ENCODE measurements at places on chromosomes 11 and 22.
A peak's percentile ranks its signal among the peaks of the same experiment; 100 is the strongest.

- no peaks in the 10 kb centered on the region for H3K27me3 ChIP-seq
- no peak overlapping the region for H3K4me3 ChIP-seq
- H3K27ac ChIP-seq: no peak overlapping the region
Observed at GRCh38 chr22:41931701-41932269, 5.2 kb upstream of the TNFRSF13C start.

DNA sequence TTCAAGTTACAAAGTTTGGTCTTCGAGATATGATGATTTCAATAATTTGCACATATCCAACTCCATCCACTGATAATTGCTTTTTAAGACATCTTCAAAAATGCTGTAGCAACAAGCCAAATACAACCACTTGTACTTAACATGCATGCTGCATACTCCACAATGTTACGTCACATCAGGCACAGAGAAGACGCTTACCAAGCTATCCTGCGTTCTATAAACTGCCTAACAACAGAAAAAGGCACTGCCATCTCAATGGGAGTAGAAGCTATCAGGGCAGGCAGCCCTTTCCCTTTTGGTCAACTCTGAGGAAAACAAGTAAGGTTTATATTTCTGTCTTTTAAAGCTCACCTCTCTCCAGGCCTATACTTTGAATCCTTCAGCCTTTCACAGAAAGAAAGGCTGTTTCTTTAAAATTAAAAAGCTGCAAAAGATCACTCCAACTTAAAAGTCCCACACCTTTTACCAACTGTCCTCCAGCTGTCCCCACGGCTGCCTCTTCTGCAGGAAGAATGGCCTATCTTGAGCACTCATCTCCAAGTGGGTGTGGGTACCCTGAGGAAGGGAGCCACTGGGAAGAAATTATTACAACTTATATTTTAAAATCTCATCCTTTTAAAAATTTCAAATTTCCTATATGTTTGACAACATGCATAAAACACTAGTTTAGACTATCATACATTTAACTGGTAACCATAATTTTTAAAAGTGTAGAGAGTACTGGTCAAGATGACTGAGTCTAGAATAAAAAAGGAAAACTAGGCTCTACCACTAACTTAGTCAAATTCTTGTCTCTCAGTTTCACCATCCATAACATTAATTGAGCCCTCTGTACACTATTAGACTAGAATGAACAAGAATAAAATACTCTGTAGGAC lies 14.5 kb downstream of the PHF21A start:
- no peak overlapping the region for H3K27ac ChIP-seq
- H3K4me3 ChIP-seq: no peak overlapping the region
- no peaks in the 10 kb centered on the region for H3K27me3 ChIP-seq
- H3K36me3 ChIP-seq: no peaks in the 10 kb centered on the region
- no peaks in the 10 kb centered on the region for H3K4me1 ChIP-seq

- no peak overlapping the region for H3K27ac ChIP-seq
- H3K36me3 ChIP-seq: no peaks in the 10 kb centered on the region
- no peaks in the 10 kb centered on the region for H3K27me3 ChIP-seq
Observed at GRCh38 chr22:36215981-36216380, 14.4 kb upstream of the APOL4 start.

DNA sequence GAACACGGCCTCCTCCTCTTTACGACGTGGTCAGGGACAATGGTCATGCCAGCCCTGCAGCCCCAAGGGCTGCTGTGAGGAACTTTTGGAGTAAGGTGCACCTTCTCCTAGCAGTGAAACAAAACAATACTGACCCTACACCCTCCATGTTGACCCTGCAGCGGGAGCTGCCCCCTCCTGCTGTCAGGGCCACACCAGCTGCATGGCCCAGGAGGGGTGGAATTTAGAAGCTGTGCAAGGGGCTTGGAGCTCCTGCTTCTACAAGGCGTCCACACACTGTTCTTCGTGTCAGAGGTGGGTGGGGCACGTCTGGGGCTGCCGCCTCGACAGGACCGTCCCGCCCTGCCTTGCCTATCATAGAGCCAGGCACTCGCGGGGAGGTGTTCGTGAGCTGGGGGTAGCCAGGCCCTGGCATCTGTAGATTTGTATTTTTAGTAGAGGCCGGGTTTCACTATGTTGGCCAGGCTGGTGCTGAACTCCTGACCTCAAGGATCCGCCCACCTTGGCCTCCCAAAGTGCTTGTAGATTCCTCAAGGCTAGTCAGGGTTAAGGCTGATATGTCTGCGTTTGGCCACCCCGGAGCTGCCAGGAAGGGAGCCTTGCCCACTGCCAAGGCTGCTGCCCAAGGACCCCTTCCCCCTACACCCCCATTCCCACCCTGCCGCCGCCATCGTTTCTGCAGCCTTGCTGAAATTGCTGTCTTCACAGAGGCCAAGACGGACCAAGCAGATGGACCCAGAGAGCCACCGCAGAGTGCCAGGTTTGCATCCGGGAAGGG lies 15.9 kb downstream of the INCENP start:
- H3K4me3 ChIP-seq: no peak overlapping the region
- no peaks in the 10 kb centered on the region for H3K4me1 ChIP-seq
- DNase-seq: no peak
- no peaks in the 10 kb centered on the region for H3K36me3 ChIP-seq

GRCh38 chr11:117200813-117201657 lies 1.9 kb downstream of the TAGLN start:
- H3K4me3 ChIP-seq: peak overlapping the region; percentile 47
- DNase-seq: no peak
- no peaks in the 10 kb centered on the region for H3K27me3 ChIP-seq
- peaks cover 19% of the 10 kb centered on the region for H3K4me1 ChIP-seq

DNA sequence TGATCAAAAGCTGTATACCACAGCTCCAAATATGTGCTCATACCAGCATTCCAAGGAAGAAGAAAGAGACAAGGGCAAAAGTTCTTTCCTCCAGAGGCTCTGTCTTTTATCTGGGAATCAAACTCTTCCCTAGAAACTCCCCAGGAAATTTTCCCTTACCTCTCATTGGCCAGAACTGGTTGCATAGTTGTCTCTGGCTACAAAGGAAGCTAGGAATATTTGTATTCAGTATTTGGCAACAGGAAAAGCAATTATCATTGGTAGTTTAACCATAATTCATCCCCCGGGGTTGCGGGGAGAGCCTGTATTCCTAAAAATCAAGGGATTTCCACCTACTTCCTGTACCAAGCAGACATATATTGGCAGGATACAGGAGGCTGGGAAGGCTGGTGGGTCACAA lies 10.5 kb upstream of the ZFTA start:
- no peak for DNase-seq
- H3K27me3 ChIP-seq: no peaks in the 10 kb centered on the region
- no peaks in the 10 kb centered on the region for H3K4me1 ChIP-seq
- H3K36me3 ChIP-seq: no peaks in the 10 kb centered on the region

DNA sequence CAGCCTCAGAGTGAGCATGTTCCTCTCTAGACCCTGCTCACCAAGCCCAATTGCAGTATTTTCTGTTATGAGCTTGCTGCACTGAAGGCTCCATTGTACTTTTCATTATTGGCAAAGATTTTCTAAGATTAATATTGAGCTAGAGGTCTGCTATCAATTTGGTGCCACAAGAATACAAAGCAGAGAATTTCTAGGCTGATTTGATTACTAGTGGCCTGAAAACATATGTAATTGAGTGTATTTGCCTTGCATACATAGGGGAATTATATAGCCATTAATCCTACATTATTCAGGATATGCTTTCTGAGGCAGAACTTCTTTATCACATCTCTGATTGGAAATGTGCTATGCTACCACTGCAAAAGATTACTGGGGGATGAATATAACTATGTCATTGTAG lies 322.9 kb upstream of the ZC3H12C start:
- no peaks in the 10 kb centered on the region for H3K27me3 ChIP-seq
- DNase-seq: no peak
- no peak overlapping the region for H3K4me3 ChIP-seq
- no peak overlapping the region for H3K27ac ChIP-seq
- H3K4me1 ChIP-seq: no peaks in the 10 kb centered on the region

DNA sequence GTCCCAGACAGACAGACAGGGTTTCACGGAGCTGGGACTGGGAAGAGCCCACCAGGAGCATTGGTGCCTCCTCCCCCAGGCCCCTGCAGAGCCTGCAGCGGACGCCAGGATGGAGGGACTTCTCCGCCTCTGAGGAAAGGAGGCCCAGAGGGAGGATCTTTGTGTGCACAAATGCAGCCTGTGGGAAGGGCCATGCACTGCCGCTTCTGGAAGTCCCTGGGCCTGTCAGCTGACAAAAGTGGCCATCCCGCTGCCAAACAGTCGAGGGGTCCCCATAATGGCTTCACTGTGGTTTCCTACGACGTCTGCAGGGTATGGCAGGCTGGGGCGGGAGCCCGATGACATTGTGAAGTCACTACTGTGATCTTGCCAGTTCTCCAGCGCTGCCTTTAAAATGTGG lies 73.8 kb downstream of the TP53I11 start:
- peaks cover 9% of the 10 kb centered on the region for H3K4me1 ChIP-seq
- H3K27me3 ChIP-seq: no peaks in the 10 kb centered on the region
- H3K36me3 ChIP-seq: peaks cover 47% of the 10 kb centered on the region
- no peak overlapping the region for H3K4me3 ChIP-seq

All from small intestine (tissue), 16 donors.